ENCODE measurements at places on chromosomes 2 and 18.

DNA sequence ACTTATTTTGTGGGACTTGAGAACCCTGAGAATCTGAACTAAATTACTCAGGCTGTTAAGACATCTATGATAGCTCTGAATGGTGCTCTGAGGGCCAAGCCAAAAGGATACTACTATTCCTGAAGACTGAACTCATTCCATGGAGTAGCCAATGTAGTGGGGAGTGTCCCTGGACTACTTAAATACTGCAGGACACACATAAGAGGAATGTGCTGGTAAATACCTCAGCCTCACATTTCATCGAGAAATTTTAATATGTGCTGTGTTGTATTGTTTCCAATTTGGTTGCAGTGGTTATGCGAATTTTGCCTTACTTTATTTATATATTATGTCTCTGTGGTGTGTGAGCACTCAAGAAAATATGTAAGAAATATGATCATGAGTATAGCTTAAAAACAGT, 264.4 kb upstream of the FIGN start:
- DNase-seq = no peak

DNA sequence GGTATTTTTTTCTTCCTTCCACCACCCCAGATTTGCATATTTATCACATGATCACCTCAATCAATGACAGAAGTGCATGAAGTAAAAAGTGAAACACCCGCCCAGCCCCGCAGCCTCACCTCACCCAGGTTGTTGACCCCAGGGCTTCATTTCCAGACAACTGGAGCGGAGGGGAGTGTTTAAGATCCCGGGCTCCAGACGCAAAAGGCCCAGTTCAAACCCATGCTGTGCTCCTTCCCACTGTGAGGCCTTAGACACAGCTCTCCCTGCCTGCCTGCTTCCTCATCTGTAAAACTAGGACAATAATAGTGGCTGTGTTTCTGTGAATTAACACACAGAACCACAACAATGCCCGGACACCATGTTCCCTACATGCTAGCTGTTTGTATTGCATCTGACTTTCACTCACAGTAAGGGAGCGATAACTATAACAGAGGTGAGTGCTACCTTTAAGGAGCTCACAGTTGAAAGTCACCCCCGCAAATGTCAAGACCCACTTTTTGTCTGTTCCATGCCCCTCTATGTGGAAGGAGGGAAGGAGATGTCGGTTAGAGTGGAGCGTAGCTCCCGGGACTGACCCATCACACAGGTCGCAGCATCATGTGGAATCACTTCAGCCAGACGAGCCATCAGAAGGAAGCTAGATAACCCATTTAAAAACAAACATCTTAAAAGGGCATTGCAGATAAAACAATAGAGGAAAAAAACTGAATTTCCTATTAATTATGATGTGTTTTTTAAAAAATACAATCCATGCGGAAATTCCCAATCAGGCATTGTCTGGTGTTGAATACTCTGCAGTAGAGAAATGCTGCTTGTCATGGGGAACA, 77.5 kb upstream of the DAPL1 start:
- no peak for DNase-seq

- no peak for DNase-seq
Measured at GRCh38 chr2:63440612-63441011, 147.7 kb downstream of the WDPCP start.

DNA sequence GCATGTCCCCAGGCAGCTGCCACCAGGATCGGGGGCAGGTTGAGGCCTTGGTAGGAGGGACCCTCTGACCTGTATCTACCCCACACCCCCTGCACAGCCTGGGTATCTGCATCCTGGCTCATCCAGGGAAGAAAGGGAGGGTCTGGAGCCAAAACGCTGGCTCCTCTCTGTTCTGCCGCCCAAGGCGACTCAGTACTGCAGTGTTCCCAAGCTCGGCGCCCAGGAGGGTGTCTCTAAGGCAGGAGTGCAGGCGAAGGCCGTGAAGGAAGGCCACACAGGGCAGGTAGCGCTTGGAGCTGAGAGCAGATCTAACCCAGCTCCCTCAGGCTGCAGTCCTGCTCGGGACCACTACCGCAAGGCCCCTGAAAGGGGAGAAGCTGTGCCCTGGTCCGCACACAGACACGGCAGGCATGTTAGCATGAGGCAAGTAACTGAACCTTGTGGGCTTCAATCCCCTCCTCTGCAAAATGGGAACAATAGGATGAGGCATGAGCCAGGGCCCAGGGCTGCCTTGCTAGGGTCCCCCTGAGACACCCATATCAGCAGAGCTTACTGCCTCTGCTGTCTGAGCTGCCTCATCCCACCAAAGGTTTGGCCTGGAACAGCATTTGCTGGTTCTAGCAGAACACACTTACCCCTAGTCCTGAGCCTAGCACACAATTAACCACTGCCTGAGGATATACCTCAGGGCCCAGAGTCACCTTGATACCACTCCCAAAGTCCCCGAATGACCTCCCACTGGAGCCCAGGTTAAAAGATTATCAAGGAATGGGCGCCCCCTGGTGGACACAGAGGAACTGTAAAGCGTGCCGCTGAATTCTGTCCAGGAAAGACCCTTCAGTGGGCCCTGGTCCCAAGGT, 6.5 kb downstream of the PTMA start:
- peak; percentile 70 for DNase-seq

DNA sequence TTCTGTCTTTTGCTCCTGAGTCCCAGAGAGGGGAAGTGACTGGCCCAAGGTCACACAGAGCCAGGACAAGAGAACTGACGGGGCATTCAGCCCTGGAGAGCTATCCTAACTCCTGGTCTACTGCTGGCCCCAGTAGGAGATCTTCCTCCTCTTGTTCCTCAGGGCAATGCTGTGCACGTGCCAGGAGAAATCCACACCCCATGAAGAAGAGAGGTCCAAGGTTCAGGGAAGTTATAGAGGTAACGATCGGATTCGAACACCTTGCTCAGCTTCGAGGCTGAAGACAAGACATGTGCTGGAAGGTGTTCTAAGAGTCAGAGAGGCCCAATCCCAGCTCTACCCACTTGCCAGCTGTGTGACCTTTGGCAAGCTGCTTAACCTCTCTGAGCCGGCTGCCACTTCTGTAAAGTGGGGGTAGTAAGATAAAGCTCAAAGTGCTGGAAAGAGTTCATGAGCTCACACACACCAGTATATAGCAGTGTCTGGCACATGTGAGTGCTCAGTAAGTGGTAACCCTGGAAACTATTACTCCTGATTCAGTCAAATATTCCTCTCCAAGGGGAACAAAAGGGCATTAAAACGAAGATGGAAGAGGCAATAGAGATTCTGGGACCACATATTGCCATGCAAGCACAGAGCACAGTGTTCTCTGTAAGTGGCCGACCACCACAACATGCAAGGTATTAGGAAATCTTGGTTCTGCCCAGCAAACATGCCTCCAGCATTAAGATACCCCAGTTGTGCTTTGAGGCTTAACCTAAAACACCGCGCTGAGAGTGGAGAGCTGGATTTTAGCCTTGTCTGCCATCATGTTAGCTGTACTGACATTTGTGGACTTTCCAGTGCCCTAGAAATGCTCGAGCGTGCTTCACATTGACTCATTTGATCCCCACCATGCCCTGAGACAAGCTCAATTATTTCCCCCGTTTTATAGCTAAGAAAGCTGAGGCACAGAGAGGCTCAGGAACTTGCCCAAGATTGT, 25.6 kb downstream of the SERTAD2 start:
- DNase-seq = no peak

GRCh38 chr2:10709290-10709939, 12.0 kb upstream of the ATP6V1C2 start:
- peak; percentile 39 for DNase-seq

DNA sequence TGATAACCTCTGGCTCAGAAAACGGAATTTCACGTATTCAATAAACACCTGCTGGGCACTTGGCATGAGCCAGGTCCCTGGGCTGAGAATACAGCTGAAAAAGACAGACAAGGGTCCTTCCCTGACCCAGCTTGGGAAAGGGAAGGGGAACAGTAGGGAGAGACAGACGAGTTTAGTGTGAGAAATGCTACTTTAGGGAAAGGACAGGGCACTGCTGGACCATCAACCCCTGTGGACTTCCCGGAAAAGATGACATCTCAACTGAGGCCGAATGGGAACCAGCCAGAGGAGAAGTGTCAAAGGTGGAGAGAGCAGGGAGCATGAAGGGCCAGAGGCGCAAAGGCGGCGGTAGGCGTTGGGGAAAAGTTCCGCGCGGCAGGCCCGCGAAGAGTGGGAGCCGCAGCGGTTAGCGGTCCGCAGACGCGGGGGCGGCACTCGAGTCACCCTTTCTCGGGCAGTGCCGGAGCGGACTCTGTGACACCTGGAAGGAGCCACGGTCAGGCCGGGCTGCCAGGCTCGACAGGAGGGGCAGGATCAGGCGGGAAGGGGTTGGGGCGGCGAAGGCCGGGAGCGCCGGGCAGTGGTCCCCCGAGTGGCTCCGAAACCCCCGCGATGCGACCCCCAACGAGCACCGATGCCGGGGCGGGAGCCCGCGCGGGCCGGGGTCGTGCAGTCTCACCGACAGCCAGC, 519 bp downstream of the TEX261 start:
- peak; percentile 10 for DNase-seq

DNA sequence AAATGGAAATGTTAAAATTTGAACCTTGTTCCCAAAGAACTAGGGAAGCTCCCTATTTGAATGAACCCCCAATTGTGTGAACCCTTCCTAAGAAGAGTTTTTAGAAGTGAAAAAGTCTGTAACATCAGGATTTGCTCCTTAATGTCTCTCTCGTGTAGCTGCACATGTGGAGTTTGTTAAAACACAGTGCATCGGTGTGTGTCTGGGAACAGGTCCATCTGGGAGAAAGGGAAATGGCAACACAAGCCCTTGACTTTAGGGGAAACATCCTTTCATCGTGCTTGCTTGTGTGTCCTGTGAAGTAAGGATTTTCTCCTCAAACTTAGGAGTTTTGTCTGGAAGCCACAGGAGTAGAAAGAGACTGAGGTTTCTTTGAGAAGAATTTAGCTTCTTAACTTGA, 203.9 kb downstream of the PRKCE start:
- DNase-seq = no peak

- DNase-seq = no peak
Measured at GRCh38 chr2:198712485-198712884, 745.3 kb downstream of the SATB2 start.

DNA sequence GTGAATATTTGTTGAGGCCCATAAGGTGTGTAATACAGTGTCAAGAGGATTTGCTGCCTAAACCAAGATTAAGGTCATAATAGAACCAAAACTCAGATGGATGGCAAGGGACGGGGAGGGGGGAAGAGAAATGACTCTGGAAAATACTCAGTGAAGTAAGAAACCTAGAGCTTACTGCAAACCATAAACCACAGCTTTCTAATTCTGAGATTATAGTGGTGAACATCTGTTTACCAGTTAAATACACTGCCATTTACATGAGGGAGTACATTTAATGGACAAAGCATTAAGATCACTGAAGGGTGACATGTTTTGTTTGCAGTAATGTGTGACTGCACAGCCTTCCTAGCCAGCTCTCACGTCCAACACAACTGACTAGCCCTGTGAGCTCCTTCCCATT, 19.8 kb downstream of the EVX2 start:
- no peak for DNase-seq

GRCh38 chr2:101517758-101518271, 42.9 kb upstream of the RFX8 start:
- DNase-seq = peak; percentile 79

DNA sequence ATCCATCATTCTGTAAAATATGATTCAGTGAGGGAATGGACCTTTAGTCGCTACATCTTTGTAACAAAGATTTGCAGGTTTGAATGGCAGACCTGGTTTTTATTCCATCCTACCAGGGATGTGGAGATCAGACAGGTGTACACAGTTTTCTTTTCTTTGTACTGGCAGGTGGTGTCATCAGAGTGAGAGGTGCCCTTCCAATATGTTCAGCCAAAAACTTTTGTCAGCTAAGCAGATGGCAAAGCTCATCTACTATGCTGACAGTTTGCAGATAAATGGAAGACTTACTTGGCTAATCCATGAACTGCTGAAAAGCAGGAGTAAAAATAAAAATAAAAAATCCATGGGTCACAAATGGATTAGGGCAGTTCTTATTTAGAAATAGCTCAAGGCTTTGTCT, 185.5 kb upstream of the DOK6 start:
- no peak for DNase-seq

GRCh38 chr18:8912348-8913326, 189.9 kb upstream of the NDUFV2 start:
- DNase-seq = peak; percentile 45

DNA sequence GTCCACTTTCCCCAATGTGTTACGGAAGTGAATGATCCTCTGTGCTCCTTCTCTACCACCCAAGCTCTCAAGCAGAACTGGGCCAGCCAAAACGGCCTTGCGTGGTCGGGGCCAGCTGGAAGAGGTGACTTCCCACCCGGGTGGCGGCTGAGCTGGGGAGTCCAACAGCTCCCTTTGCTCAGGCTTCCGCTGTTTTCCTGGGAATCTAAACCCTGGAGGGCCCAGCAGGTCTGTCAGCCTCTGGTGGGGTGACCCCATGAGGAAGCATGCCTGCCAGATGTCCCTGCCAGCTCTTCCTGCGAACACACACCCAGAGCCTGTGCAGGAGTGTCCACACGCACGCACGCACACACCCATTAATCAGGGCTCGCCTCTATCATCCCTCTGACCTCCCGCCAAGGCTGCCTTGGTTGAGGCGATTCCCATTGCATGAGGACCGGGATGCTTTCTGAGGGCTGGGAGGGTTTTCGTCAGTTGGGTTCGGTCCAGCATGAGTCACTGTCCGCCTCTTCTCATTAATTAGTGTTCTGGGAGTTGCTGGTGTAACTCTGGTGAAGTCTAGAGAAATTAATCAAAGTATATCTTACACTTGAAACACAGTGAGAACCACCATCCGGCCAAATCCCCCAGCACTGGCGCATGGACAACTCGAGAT, 90.6 kb downstream of the TWIST2 start:
- DNase-seq = no peak

DNA sequence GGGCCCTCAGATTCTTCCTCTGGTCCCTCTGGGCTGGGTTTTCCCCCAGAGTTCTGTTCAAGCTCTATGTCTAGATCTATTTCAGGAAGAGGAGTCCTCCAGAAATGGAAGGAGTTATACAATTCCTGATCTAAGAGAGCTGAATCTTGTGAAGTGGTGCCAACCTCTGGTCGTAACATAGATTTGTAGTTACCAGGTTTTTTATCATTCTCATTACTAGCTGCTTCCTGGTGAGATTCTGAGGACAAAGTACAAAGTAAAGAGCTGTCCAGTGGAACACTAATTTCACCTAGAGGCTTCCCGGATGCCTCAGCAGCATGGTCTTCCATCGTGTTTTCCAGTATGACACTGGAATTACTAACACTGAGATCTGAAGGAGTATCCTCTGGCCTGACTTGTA, 44.1 kb downstream of the PPP4R1 start:
- DNase-seq = no peak

- DNase-seq = no peak
Measured at GRCh38 chr18:35344736-35345459, 678 bp upstream of the ZNF24 start.

- DNase-seq = no peak
Measured at GRCh38 chr2:118103951-118104940, 16.0 kb downstream of the INSIG2 start.

GRCh38 chr2:153875801-153876466, 4.2 kb downstream of the GALNT13 start:
- no peak for DNase-seq

GRCh38 chr2:75562513-75562864, 1.8 kb upstream of the EVA1A start:
- no peak for DNase-seq
